ENCODE measurements at places on chromosomes 5 and 9.

DNA sequence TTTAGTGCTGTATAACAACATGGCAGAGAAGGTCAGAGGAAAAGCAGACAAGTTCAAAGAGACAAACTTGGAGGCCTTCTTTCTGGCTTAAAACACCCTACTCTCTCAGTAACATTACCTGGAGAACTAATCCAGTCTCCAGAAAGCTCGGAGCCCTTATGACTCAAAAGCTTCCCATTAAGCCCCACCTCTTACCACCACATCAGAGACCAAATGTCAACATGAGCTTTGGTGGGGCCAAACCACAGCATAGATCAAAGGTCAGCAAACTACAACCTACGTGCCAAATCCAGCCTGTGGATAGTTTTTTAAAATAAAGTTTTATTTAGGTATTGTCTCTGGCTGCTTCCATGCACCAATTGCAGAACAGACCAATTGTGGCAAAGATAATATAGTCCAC, 589.9 kb downstream of the DNAH5 start:
- DNase-seq: no peak

- no peak for DNase-seq
Observed at GRCh38 chr9:100586093-100586492, 8.2 kb downstream of the CAVIN4 start.

DNA sequence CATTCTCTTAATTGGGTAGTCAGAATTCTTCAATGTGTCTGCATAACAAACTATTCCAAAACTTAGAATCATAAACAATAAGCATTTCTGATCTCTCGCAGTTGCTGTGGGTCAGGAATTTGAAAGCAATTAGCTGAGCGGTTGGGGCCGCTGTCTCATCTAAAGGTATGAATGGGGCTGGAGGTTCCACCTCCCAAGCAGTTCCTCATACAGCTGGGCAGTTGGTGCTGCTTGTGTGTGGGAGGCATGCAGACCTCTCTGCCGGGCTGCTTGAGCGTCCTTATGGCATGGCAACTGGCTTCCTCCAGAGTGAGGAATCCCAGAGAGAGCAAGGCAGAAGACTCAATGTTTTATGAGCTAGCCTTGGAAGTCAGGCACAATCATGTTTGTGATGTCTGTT, 30.2 kb upstream of the SEMA4D start:
- no peak for DNase-seq

- no peak for DNase-seq
Observed at GRCh38 chr5:149930043-149930748, 14.4 kb downstream of the PDE6A start.

All from effector CD4-positive, alpha-beta T cell (primary cell).